ENCODE measurements at places on chromosomes 16 and 17.

DNA sequence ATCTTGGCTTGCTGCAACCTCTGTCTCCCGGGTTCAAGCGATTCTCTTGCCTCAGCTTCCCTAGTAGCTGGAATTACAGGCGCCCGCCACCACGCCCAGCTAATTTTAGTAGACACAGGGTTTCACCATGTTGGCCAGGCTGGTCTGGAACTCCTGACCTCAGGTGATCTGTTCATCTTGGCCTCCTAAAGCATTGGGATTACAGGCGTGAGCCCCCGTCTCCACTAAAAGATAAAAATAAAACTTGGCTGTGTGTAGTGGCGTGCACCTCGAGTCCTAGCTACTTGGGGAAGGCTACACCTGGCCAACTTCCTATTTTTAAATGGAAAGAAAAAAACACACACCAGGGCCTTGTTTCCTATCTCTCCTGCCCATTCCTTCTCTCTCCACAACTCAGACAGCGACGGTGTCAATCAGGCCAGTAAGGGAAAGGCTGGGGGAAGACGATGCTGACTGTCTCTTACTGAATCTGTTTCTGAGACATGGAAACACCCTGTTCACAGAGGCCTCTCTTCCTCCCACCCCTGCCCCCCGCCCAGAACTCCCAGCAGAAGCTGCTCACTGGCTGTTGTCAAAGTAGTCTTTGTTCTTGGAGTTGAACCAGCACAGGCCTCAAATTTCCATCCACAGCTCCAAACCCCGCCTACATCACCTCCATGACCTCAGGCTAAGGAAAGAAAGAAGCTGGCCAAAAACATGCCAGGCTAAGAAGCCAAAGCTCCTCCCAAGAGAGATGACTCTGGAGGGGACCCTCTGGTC is 96.6 kb downstream of the NXN start:
- no peak for DNase-seq

GRCh38 chr16:26269673-26270072 is 577.9 kb downstream of the HS3ST4 start:
- DNase-seq, result no peak

- DNase-seq, result no peak
Measured at GRCh38 chr16:74949309-74949708, 35.6 kb downstream of the WDR59 start.

- DNase-seq, result no peak
Measured at GRCh38 chr17:16516594-16517051, 24.6 kb upstream of the LRRC75A start.

- DNase-seq, result no peak
Measured at GRCh38 chr16:70257391-70257790, 5.7 kb upstream of the EXOSC6 start.

Data from left renal pelvis (tissue), 4 donors.